Activated naive CD4-positive, alpha-beta T cell (primary cell): ENCODE measurements at places on chromosomes 7 and 10.

- DNase-seq = no peak
Measured at GRCh38 chr10:44424957-44425356, 40.1 kb upstream of the CXCL12 start.

GRCh38 chr7:100944138-100944537, 5.2 kb upstream of the MUC3A start:
- DNase-seq = no peak

GRCh38 chr7:142866361-142867096, 11.7 kb downstream of the EPHB6 start:
- no peak for DNase-seq

- no peak for DNase-seq
Measured at GRCh38 chr10:43965033-43965917, 316.6 kb upstream of the ZNF32 start.

GRCh38 chr10:86345859-86346798, 20.5 kb downstream of the GRID1 start:
- DNase-seq = no peak

- no peak for DNase-seq
Measured at GRCh38 chr10:127534074-127534473, 15.0 kb upstream of the NPS start.

DNA sequence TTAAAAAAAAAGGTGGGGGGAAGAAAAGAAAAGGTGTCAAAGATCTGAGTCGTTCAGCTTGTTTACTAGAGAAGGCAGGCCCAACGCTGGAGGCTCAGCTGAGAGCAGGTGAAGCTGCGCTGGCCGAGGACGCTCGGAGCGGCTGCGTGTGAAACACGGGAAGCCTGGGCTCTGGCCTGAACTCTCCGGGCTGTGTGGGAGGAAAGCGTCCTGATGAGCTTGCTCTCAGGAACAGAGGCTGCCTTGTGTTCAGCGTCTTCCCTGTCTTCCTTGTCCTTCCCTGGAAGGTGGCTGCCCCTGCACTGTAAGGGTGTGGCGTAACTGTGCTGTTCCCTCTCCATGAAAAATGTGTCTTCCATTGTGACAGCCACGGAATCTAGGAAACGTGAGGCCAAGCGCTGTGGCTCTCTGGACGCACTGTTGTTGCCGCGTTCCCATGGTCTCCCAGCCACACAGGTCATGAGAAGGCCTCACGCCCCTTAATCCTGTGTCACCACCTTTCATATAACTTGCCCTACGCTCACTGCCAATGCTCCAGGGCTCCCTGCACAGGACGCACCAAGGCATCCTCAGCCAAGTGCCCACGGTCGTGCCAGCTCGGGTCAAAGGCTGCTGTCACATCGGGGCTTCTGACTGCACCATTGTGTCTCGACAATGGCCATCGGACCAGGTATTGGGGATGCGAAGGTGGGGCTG, 15.8 kb downstream of the IL15RA start:
- DNase-seq = no peak
